ENCODE measurements at places on chromosomes 4 and X. TPM values are rescaled to one million over a fixed set of nuclear protein-coding genes. Genes with fewer than 3 reads are reported as not detected.

The MUC7 gene
- not detected for total RNA-seq

The SMIM10 gene
- 1.3 TPM for total RNA-seq

The PNMA3 gene
- 2.3 TPM for total RNA-seq

The PALLD gene
- 24.3 TPM for total RNA-seq

The PCDH18 gene
- 9.9 TPM for total RNA-seq

The PDE5A gene
- 5.2 TPM for total RNA-seq

Measured in thymus (tissue), 14 donors.